ENCODE measurements at places on chromosomes 7 and 10.

DNA sequence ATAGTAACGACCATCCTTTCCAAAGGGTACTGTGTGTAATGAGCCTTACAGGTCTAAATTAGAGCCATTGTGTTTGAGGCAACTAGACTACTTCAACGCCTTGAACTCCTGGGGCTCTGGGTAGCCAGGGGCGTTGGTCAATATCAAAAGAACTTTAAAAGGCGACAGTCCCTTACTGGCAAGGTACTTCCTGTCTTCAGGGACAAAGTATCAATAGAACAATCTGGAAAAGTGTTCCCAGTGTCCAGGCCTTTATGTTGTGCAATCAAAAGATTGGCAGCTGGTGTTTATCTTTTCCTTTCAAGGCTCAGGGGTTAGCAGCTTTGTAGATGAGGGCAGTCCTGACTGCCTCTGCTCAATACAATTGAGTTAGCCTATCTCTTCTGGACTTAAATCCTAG is 284.3 kb downstream of the PARD3 start:
- no peak for DNase-seq

GRCh38 chr10:21257919-21258318 is 267.6 kb downstream of the SKIDA1 start:
- DNase-seq, result no peak

- no peak for DNase-seq
Observed at GRCh38 chr10:30348378-30348776, 701 bp downstream of the MTPAP start.

- no peak for DNase-seq
Observed at GRCh38 chr10:53952698-53953630, 848.1 kb downstream of the PCDH15 start.

GRCh38 chr7:41732843-41733306 is 30.0 kb upstream of the INHBA start:
- no peak for DNase-seq

- no peak for DNase-seq
Observed at GRCh38 chr10:69506487-69506833, 55.2 kb downstream of the TSPAN15 start.
